ENCODE measurements at places on chromosomes 2 and 18.

DNA sequence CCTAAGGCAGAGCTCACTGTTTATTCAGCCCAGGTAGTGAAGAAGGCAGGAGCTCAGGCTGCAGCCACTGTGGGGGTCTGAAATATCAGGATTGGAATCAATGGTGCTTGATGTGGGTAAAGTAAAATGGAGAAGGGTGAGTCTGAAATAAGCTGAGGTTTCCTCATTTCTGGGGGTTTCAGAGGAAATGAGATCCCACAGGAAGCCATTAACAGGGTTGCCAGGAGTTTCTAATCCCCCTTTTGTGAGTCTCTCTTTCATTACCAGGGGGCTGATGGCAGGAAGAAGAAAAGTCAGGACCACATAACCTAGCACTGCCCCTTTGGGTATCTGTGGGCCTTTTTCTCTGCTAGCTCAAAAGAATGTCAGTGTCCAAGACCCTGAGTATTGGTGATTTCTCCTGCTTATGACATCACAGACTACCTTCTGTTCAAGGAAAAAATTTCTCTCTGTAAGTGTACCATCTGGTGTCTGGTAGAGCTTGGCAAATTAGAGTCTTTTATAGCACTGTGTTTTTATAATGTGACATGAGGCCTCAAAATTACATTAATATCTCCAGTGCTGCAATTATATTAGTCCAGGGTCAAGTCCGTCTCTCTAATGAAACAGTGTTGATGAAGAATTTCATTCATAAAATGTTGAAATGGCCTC, 56.0 kb downstream of the LBH start:
- DNase-seq: no peak

DNA sequence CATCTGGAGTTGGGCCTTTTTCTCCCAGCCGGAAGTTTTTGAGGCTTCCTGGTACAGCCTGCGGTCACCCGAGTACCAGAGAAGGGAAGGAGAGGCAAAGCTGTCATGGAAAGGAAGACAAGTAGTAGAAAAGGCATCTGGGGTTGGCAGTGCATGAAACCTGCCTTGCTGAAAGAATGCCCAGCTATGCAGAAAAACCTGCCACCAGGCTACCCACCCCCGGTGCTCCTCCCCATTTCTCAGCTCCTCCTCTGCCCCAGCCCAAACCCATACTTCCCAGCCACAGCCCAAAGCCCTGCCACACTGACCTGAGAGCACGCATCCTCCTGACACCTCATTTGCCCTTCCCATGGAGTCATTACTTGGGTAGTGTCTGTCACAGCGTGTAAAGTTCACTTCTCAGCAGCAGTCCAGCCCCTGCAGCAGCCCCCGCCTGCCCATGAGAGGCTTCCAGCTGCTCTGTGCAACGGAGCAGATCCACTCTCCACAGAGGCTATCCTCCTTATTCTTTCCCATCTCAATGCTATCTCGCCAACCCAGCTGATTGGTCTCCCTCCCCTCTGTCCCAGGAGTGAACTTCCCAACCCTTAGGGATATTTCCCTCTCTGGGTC, 40.4 kb upstream of the MAL start:
- DNase-seq: no peak

- DNase-seq: no peak
Observed at GRCh38 chr2:29114586-29114945, 649 bp upstream of the CLIP4 start.

GRCh38 chr18:853471-853870, 41.4 kb upstream of the YES1 start:
- no peak for DNase-seq

DNA sequence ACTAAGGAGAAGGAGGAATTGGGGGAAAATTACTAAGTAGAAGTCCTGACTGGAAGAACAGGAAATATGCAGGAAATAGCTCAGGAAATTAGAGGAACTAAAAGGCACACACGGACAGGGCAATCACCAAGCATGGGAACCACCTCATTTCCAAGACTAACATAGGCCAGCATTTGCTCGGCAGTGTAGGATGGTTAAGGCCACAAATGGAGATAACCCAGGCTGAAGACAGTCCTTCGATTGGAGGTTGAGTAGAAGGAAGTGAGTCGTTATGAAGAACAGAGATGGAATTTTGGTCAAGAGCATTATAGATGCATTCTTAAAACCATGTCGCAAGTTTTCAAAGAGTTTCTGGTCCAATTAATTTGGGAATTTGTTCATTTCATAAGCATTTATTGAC, 401.4 kb downstream of the ALK start:
- no peak for DNase-seq

DNA sequence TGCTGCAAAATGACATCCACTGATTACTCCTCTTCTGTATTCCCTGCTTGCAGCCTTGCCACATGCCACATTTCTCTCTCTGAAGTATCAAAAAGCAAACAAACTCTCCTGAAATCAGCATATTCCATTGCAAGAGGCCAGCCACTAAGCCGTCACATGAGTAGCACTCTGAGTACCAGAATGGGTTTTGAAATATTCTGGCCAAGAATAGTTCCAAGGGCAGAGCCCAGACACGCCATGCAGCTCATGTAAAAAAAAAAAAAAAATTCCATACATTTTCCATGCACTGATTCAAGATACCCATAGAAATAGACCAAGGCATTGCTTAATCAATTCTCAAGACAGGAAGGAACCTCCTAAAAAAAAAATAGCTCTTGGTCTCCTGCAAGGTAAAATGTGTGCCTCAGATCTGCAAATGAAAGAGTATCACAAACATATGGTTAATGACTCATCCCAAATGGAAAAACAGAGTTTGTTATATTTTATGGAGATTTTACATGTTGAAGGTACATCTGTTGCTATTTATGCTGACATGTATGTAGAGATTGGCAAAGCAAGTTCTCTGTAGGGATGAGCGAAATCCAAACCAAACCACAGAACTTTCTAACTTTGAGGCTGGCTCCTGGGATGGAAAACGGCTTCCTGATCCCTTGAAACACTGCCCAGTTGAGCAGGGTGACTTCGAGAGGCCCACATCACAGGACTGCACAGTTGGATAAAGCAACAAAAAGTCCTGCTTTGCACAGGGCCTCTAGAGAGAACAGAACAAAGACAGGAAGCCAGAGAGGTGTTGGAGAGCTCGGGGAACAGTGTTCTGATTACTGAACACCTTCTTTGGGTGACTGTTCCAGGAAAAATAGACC, 346.2 kb downstream of the ZNF521 start:
- DNase-seq: peak; percentile 55

- no peak for DNase-seq
Observed at GRCh38 chr2:196849895-196850294, 40.7 kb upstream of the C2orf66 start.

DNA sequence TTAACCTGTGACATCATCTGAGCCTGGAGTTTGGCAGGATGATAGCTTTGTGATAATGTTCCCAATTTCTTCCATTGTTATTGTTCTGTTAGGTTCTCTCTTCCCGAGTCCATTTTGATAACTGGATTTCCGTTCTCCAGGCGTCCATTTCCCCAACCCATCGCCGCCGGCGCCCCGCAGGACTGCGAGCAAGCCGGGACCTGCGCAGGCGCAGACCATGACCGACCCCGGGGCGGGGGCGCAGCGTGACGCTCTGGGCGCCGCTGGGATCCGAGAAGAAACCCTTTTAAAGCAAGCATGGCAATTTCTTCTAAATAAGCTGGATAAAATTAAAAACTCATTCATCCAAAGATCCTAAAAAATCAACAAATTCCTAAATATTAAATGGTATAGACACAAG, at the start of gene SLC25A52:
Gene SLC25A52, minus strand, starts transcription at position 186 of the 400 bp plus-strand sequence. CDS start 219 bp downstream, outside the sequence.
- DNase-seq: no peak

GRCh38 chr18:13577091-13577697, 149.2 kb downstream of the FAM210A start:
- DNase-seq: no peak

DNA sequence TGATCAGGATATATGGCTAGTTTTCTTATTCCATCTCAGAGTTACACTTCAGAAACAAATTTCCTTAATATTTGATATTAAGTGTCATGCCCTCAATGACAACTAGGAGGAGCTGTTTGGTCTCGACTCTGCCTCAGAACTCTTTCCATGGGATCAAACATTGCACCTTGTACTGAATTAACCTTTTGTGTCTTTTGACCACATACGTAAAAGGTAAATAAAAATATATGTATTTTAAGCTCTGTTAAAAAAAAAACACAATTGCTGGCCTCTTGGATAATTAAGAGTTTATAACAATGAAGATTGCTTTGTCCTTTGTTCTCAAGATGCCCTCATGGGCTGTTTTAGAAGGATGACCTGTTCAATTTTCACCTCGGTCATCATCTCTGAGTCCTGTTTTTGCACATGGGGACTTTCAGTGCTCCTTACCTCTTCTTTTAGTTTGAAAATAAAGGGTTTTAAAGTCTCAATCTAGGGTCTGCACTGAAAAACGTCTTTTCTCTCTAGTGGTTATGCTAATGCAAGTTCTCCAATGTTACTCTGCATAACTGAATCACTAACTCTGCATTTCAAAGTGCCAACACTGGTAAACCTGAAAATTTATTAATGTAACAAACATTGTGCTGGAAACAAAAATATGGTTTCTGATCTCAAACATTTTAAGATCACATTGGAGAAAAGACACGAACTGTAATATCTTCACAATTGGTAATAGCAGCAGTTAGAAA, 18.8 kb upstream of the FN1 start:
- DNase-seq: no peak

- DNase-seq: no peak
Observed at GRCh38 chr2:215548714-215549113, 112.8 kb upstream of the FN1 start.

GRCh38 chr2:235526166-235526565, 32.3 kb downstream of the AGAP1 start:
- no peak for DNase-seq

DNA sequence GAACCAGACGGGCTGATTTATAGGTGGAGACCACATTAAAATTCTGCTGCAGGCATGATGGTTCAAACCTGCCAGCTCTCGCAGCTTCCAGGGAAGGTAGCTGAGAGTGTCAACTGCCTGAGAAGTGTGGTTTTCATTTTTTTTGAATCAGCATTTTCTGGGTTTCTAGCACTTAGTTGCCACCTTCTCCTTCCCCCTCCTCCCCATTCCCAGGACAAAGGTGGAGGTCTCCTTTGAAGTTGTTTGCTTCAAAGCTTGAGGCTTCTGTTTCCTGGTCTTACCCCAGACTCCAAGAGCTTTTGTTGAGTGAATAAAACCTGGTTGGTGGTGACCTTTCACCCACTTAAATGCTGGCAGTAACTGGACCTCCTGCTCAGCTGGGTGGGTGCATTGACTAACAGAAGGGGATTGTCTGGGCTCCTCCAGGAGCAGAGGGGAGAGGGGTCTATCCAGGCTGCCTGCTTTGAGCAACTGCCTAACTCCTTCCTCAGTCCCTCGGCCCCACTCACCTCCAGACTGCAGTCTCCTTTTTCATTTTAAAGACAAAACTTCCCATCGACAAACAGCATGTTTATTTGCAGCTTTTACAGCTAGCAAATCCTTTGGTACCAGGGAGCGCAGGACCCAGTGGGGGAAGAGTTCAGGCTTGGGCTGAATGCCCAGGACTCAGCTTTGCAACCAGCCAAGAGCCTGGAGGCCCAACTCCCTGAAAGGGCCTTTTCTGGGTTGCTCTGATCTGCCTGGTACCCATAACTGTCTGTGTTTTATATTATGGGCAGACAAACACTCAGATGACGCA, 3.5 kb downstream of the RHOB start:
- no peak for DNase-seq

DNA sequence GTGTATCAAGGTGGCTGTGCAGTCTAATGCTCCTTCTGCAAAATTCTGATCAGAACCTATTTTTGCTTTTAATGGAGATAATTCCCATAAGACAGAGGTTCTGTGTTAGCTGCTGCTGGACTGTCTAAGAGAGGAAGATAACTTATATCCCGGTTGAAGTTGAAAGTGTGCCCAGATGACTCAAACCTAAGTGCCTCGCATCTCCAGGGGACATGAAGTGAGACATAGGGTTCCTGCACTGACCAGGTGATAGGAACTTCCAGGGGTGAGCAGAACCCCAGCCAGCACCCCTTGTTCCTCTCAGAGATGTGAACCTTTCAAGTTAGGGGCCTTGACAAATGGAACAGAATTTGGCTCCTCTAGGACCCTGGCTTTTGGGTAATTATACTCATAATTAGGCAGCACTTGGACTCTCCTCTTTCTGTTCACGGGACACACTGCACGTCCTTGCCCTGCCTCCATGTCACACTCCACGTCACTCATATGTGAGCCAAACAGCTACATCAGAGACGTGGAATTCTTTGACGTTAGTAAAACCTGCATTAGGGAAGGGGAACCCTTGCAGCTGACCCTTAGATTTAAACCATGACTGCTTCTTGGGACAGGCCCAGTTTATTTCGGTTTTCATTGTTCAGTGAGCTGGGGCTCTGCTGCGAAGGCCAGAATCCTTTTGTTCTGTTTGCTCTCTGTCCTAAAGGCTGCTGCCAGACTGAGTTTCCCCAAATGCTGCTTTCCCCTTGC, 104.5 kb upstream of the ALPP start:
- DNase-seq: no peak

DNA sequence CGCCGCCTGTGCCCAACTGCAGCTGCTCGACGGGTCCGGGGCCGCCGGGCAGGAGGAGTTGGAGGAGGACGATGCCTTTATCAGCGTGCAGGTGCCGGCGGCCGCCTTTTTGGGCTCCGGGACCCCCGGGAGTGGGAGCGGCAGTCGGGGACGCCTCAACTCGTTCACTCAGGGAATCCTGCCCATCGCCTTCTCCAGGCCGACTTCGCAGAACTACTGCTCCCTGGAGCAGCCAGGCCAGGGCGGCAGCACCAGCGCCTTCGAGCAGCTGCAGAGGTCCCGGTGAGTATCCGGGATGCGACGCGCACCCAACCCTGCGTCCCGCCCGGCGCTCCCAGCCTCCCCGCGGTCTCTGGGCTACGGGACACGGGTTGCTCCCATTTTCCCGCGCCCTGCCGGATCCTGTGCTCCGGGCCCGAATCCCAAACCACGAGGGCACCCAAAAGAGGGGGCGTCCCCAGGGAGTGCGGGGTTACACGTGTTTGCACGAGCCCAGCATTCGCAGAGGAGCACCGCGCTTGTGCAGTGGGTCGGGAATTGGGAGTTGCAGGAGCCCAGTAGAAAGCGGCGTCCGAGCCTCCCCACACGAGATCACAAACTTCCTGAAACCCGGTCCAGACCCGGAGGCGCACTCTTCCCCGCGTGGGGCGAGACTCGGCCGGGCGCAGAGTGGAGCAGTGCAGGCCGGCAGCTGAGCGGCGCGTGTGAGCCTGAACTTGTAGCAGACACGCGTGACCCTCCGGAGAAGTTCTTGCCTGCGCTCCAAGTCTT, 1.2 kb downstream of the CABLES1 start:
- DNase-seq: no peak

DNA sequence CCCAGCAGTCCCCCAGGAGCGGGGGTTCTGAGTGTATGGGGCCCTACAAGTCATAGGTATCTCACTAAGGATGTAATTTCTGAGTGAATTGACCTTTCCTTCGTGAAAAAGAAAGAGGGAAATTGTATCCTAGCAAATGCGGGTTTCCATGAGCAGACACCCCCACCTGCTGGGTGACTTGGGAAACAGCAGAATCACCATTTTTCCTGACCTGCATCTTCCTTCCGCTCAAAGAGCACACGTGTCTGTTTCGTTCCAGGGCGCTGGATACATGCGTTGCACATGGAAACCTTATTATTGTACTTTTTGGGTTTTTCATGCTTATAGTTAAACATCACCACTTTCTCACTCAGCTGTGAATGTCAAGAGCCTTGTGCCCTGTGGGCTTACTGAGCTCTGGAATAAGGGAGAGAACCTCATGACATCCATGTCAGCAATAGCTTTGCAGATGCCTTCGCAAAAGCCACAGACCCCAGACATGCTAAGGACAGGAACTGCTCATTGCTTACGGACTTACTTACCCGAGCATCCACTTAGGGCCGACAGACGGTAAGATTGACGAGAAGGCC, 132.8 kb downstream of the TPO start:
- no peak for DNase-seq

All from NCI-H187 treated with DMSO at 0.1 percent for 48 hours (cell line).